Stimulated activated CD4-positive, alpha-beta T cell treated with anti-CD3 and anti-CD28 coated beads, TNF-alpha, amount 100 ng/mL, for 24 hours (primary cell): ENCODE measurements at places on chromosomes 6 and 20.

DNA sequence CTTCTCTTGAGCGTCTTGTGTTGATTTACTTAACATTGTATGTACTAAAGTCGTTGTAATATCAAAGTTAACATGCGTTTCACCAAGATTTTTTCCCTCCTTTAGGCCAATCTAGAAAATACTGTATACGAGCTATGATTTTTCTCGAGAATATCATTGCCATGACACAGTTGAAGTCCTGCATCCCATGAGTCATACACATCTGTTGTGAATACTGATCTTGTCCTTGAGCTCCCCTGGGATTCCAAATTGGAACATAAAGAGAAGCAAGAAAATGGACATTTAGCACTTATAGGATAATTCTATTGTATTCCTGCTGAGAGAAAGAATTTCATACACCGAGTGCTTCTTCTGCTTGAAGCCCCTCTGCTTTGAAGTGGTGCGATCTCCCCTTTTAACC is 109.6 kb downstream of the SLC35B3 start:
- DNase-seq, result no peak

DNA sequence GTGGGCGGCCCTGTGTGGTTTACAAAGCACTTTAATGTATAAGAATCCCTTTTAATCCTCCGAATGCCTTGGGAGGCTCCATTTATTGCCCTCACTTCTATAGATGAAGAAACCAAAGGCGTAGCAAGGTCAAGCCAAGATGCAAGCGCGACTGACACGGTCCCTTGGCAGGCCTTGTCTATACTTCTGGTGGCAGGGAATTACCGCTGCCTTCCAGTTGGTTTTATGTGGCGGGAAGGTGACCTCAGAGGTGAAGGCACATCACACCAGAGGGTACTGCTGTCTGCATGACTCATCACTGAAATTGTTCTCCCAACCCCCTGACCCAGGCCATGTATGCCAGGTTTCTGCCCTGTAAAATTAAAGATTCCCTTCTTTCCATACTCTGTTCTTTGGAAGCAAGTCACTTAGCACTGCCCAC is 36.1 kb upstream of the NAA20 start:
- no peak for DNase-seq

DNA sequence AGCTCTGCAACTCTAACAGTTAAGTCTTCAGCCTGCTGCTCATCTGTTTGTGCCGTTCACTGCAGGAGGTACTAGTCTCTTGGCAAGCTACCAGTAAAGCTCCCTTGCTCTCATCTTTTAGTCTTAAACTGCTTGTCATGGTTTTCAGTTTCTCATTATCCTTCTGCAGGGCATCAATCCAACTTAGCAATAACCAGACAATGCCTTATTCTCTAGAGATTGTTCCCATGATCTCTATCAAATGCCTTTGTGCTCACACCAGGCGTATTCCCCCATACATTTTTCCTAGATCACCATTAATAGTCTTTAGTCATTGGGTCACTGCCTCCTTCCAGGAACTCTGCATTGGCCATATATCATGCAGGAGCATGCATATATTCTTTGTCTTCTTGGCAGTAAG is 171.3 kb downstream of the GRM1 start:
- no peak for DNase-seq

- no peak for DNase-seq
Observed at GRCh38 chr6:82348130-82348529, 15.5 kb upstream of the TPBG start.

DNA sequence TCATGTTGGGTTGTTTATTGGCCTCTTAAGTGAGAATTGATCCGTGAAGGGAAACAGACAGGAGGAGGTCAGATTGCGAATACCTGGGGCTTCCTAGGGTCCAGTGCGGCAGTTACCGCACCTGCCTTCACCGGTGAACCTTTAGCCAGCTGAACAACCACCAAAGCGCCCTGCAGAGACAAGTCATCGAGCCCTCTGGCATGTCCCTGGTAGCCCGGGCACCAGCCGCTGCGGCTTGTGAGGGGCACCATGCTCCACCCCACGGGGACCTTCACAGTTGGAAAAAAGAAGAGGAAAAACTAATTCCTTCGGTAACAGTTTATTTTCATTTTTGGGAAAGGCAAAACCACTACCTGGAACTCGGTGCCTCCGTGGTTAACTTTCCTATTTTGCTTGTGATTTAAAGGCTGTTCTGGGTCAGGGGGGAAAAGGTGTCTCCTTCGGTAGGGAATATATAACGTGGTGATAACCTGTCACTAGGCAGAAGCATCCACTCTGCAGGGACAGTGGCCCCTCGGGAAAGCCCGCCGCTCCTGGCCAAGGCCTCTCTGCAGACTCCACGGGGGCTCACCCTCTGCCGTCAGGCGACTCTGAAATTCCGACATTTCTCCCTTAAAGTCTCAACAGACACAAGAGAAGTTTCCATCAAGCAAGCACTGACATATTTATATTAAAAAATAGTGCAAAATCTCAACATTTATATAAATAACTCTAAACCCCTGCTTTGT is 30.7 kb upstream of the ZBP1 start:
- DNase-seq, result no peak

GRCh38 chr6:52415333-52415732 is 4.8 kb upstream of the EFHC1 start:
- no peak for DNase-seq

DNA sequence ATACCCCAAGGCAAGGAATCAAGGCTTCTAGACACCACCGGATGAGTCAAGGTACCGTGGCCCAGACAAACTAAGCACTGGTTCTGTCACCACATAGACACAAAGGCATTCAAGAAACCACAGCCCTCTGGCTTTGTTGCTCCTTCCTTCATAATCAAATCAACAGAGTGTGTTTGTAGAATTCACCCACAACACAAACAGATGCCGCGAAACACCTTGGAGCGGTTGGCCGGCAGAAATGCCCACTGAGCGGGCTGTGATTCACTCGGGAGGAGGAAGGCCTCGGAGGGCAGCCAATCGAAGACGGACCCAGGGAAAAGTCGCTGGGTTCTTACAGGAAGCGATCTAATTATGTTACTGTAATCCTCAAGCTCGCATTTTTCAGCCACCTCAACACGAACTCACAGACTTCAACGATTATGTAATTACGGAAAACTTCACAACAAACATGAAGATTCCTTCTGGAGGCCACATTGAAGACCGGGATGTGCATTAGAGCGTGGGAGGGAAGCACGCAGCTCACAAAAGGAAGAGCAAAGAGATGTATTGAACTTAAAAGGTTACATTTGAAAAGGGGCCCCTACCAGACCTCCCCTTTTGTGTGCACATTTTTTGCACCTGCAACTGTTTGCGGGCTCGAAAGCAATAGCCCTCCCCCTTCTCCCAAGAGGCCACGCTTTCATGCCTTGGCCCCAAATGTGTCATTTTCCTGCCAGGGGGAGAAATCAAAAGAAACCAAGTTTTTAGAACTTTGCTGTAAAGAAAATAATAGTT is 184.7 kb upstream of the PREP start:
- no peak for DNase-seq

GRCh38 chr6:41341580-41341979 is 6.2 kb downstream of the NCR2 start:
- DNase-seq, result no peak

- no peak for DNase-seq
Observed at GRCh38 chr6:39090036-39090435, 24.9 kb downstream of the SAYSD1 start.

GRCh38 chr6:169993861-169994481 is 242.5 kb downstream of the ERMARD start:
- no peak for DNase-seq

- DNase-seq, result no peak
Observed at GRCh38 chr6:25277386-25277785, 1.8 kb upstream of the CARMIL1 start.

- no peak for DNase-seq
Observed at GRCh38 chr20:44644667-44645131, 6.8 kb downstream of the ADA start.

- no peak for DNase-seq
Observed at GRCh38 chr6:113318575-113318917, 538.6 kb upstream of the MARCKS start.

- no peak for DNase-seq
Observed at GRCh38 chr6:18090349-18090786, 32.1 kb downstream of the NHLRC1 start.

DNA sequence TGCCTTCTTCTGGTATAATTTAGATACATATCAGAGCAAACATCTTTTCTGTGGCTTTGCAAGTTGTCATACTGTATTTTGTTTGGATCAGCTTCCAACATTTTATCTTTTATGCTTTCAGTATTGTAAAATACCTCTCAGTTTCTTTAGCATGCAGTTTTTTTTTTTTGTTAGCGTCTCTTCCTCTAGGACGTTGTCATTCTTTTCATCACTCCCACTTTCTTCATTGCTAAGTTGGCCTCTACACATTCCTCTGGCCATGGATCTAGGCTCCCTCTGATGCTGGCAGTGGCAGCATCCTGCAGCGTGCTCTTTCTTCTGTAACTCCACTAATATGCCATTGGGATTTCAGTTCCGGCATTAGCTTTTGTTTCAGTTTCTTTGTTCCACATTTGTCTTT is 21.7 kb downstream of the RPRD1B start:
- DNase-seq, result no peak

GRCh38 chr6:167750956-167751358 is 75.8 kb upstream of the AFDN start:
- DNase-seq, result no peak

- DNase-seq, result no peak
Observed at GRCh38 chr20:53122853-53123252, 150.7 kb downstream of the TSHZ2 start.

GRCh38 chr6:163536770-163537169 is 122.3 kb downstream of the QKI start:
- DNase-seq, result no peak

- DNase-seq, result no peak
Observed at GRCh38 chr6:91864911-91865310, 1278.0 kb upstream of the MAP3K7 start.

- DNase-seq, result no peak
Observed at GRCh38 chr6:137013738-137014602, 30.8 kb downstream of the IL20RA start.

DNA sequence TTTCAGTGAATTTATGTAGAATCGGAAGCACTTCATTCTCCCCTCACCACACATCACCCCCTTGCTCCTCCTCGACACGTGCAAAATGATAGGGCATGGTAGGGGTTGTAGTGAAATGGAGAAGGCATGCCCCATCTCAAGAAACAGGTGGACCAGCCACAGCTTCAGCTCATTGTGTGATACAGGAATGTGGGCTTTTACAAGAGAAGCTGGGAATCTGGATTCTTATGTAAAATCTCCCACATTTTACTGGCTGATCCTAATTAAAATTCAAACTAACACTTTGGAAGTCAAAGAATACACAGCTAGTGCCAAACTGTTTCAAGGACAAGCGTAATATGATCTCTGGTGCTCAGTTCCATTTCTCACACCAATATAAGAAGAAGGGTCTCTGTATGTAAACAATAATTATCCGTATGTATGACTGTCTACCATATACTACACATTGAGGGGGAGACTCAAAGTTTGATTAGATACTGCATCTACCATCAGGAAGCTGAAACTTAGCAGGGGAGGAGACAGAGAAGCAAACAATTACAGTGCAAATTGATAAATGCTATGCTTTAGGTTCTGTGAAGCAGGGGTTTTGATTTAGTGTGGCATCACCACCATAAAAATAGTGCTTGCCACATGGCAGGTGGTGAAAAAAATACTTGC is 24.3 kb upstream of the KIAA0408 start:
- no peak for DNase-seq

- DNase-seq, result no peak
Observed at GRCh38 chr6:163751032-163751525, 336.6 kb downstream of the QKI start.

DNA sequence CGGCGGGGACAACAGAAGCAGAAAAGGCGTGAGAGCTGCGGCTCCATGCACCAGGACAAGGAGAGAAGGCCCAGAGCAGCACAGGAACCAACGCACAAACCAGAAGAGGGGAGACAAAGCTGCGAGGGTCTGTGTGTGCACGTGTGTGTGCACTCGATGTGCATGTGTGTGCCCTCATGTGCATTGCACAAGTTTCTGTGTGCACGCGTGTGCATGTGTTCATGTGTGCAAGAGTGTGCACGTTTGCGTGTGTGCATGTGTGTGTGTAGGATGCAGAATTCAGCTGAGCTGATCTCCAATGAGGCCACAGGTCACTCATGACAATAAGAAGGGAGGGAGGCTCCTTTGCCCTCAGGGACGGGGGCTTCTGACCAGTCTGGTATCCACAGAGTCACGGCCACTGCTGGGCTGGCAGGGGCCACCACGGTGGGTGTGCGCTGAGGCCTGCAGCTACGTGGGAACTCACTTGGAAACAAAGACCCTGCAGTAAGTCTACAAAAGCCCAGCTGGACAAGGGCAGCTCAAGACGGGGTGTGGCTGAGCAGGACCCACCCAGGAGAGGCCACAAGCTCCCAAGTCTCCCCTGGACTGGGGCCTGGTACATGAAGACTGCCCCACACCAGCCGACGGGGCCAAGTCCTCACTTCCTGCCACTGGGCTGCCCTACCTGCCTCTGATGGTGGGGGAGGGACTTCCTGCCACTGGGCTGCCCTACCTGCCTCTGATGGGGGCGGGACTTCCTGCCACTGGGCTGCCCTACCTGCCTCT is 48.1 kb upstream of the CHRNA4 start:
- DNase-seq, result no peak

GRCh38 chr20:53917145-53918019 is 153.0 kb downstream of the BCAS1 start:
- no peak for DNase-seq

DNA sequence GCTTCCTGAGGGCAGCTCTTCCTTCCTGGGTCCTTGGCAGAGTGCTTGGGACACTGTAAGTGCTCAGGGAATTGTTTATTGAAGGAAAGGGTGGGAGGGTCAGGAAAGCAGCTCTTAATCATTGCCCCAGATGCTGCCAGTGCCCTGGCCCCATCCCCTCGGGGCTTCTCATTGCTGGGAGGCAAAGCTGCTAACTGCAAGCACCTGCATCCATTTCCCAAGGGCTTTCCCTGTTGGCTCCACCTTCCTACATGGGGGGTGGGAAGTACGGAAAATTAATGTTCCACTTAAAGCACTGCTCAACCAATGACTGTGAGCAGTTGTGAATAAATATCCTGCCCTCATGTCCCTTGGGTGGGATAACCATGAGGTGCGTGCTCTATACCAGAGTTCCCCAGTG is 56.4 kb downstream of the NDUFAF5 start:
- no peak for DNase-seq

DNA sequence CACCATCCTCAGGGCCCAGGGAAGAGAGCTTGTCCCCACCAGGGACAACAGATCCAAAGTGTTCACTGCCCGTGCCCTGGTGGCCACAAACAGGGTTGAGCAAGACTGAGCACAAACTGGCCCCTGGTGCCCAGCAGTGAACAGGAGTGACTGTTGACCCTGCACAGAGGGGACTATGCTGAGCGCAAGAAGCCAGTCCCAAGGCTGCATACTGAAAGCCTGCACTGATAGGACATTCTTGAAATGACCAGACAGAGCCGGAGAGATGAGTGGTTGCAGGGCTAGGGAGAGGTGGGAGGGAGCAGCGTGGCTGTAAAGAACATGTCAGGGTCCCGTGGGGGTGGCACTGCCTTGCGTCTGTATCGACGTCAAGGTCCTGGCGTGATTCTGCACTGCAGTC is 2.9 kb upstream of the FNDC11 start:
- no peak for DNase-seq
